ENCODE measurements at places on chromosomes 11 and 22.

DNA sequence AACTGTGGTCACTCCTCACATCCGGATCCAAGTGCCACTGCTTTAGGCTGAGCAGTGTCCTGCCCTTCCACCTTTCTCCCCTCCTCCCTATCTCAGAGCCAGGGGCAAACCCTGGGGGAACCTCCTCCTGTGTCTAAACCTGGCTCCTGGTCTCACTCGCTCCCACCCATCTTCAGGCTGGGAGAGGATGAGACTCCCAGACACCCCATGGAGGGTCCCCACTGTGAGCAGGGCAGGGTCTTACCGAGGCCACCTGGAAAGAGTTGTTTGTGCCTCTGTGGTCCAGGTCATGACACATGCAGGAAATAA, 93.6 kb downstream of the PDE2A start:
- peaks cover 26% of the 10 kb centered on the region for H3K4me1 ChIP-seq
- no peak for DNase-seq
- no peaks in the 10 kb centered on the region for H3K27me3 ChIP-seq
- no peaks in the 10 kb centered on the region for H3K36me3 ChIP-seq
- H3K4me3 ChIP-seq, result no peak overlapping the region
- no peak overlapping the region for H3K27ac ChIP-seq

- H3K4me1 ChIP-seq, result peaks cover 47% of the 10 kb centered on the region
- DNase-seq, result peak; percentile 66
- no peaks in the 10 kb centered on the region for H3K27me3 ChIP-seq
- peak overlapping the region; percentile 90 for H3K27ac ChIP-seq
- H3K36me3 ChIP-seq, result peaks cover 29% of the 10 kb centered on the region
- peak overlapping the region; percentile 94 for H3K4me3 ChIP-seq
Measured at GRCh38 chr11:43681401-43681942, 934 bp downstream of the HSD17B12 start.

GRCh38 chr11:113394919-113395318, 7.3 kb downstream of the ANKK1 start:
- no peaks in the 10 kb centered on the region for H3K36me3 ChIP-seq
- no peaks in the 10 kb centered on the region for H3K4me1 ChIP-seq
- H3K4me3 ChIP-seq, result no peak overlapping the region
- DNase-seq, result no peak
- H3K27me3 ChIP-seq, result no peaks in the 10 kb centered on the region

DNA sequence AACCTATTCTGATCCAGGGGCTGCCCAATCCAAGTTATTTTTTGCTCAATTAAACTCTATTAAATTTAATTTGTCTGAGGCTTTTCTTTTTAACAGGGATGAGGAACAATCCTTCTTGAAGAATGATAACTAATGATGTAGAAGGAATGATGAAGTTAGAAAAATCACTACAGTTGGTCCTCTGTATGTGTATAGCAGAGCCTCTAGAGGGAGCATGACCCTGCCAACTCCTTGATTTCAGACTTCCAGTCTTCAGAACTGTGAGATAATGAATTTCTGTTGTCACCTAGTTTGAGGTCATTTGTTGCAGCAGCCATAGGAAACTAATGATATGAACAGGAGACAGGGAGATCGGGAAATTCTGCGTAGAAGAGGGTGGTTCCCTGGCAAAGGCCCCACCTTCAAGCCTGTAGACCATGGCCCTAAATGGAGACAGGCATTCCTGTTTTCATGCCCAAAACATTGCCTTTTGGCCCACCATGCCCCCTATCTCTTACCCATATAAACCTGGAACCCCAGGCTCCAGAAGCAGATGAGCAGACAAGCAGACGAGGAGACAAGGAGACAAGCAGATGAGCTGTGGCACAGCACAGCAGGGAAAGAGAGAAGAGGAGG, 7.7 kb upstream of the QSER1 start:
- peak; percentile 68 for DNase-seq
- no peaks in the 10 kb centered on the region for H3K4me1 ChIP-seq
- H3K27me3 ChIP-seq, result no peaks in the 10 kb centered on the region
- H3K36me3 ChIP-seq, result no peaks in the 10 kb centered on the region

DNA sequence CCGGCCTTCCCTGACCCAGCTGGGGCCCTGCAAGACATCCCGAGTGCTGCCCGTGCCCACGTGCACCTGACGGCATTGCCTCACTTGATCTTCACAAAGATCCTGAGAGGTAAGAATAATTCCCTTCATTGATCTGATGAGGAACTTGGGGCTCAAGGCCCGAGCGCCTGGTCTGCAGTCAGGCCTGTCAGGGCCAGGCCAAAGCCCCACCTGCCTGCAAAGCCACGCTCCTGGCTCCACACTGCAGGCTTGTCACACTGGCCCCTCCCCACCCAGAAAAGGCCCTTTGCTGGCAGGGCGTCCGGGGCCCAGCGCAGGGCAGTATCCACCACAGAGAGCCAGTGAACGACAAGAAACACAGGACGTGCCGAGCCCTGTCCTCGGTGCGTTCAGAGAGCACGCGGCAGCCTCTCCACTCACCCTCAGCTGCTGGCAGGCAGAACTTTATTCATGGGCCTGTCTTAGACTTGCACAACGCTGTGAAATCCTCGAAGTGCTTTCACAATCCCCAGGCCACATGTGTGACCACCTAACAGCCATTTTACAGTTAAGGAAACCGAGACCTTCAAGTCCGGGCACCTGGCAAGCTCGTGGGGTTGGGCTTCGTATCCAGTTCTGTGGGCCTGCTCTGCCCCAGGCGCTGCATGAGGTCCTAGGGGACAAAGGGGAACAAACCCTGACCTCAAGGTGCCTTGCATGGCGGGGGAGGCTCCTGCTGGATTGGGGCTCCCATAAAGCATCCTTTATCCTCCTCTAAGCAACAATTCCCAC, 14.8 kb downstream of the KIAA0930 start:
- no peaks in the 10 kb centered on the region for H3K36me3 ChIP-seq
- DNase-seq, result no peak
- no peak overlapping the region for H3K4me3 ChIP-seq
- H3K4me1 ChIP-seq, result no peaks in the 10 kb centered on the region
- no peak overlapping the region for H3K27ac ChIP-seq

GRCh38 chr22:50204571-50204970, 3.8 kb downstream of the SELENOO start:
- peak overlapping the region; percentile 42 for H3K27ac ChIP-seq
- no peaks in the 10 kb centered on the region for H3K27me3 ChIP-seq
- H3K36me3 ChIP-seq, result peaks cover 6% of the 10 kb centered on the region

DNA sequence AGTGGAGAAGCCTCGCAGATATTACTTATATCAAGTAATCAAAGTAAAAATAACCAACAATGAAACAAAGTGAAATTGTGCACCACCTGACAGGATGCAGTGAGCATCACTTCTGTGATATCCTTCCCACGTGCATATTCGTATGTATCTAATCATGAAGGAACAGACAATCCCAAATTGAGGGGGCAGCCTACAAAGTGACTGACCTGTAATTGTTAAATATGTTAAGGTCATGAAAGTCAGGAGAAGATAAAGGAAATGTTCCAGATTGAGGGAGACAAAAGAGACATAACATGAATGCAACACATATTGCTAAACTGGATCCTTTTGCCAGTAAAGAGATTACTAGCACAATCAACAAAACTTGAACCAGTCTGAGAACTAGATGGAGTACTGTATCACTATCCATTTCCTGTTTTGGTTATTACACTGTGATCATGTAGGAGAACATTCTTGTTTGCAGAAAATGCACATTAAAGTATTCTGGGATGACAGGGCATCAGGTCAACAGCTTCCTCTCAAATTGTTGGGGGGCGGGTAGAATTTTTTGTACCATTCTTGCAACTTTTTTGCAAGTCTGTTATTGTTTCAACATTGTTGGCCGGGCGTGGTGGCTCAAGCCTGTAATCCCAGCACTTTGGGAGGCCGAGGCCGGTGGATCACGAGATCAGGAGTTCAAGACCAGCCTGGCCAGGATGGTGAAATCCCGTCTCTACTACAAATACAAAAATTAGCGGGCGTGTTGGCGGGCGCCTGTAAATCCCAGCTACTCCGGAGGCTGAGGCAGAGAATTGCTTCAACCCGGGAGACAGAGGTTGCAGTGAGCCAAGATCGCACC, 2.0 kb downstream of the SBF2 start:
- H3K27ac ChIP-seq, result no peak overlapping the region
- no peak for DNase-seq
- H3K4me3 ChIP-seq, result no peak overlapping the region
- no peaks in the 10 kb centered on the region for H3K27me3 ChIP-seq

GRCh38 chr11:18849406-18849805, 57.8 kb upstream of the PTPN5 start:
- no peaks in the 10 kb centered on the region for H3K4me1 ChIP-seq
- H3K27me3 ChIP-seq, result no peaks in the 10 kb centered on the region
- no peak overlapping the region for H3K27ac ChIP-seq
- no peaks in the 10 kb centered on the region for H3K36me3 ChIP-seq

DNA sequence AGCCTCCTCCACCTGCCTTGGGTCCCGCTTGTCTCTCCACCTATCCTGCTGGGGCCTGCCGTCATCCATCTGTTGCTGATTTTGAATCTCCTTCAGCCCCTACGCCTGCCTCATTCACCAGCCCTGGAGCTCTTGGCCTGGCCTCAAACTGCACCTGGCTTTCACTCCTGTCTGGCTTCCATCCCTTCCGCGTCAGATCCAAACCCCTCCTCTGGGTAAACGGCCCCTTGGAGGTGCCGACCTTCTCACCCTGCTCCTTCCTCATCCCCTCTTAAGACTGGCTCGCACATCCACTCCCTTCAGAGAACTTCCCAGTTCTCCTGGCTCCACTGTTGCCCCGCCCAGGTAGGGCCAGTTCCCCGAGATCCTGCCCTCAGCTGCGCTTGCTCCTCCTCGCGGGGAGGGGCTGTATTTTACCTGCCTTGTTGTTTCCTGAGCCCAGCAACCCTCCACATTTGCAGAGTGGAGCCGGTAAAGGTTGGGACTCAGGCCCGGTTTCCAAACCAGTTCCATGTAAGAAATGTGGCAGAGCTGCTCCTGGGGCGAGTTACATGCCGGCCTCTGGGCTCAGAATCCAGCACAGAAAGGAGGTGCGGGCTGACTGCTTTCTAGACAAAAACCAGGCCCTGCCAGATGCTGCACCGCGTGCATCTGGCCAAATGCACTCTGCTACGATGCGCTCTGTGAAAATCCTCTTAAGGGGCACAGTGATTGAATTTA, 13.9 kb upstream of the SHANK2 start:
- H3K36me3 ChIP-seq, result no peaks in the 10 kb centered on the region
- H3K27ac ChIP-seq, result no peak overlapping the region
- H3K4me3 ChIP-seq, result no peak overlapping the region

DNA sequence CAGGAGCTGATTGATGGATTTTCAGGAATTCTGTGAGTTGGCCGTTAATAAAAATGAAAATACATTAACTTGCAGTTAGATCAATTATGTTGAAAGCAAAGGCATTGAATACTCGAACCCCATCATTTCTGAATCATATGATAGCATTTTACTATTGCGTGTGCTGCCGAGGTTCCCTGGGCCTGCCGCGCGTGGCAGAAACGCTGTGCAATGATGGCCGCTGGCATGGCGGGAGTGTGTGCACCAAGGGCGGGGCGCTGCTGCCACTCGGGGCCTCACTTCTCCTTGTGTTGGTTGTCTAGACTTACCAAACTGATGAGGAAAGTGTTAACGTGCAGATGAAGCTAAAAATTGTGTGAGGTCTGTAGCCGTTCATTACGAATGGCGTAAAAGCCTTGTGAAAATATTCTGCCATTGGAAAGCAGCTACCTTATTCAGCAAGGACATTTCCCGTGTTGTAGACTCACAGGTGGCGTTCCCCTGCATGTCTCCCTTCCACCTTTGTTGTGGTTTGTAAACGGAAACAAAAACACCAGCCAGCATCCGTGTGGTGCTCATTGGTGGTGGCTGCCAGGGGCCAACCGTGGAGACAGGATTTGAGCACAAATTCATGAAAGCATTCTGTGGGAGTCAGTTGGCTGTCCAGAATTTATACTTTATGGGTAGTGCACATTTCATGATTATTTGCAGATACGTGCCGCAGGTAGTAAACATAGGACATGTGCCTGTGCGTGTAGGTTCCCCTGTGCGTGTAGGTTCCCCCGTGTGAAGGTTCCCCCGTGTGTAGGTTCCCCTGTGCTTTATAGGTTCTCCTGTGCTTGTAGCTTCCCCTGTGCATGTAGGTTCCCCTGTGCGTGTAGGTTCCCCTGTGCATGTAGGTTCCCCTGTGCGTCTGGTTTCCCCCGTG, 5.9 kb upstream of the GRAMD4 start:
- H3K27ac ChIP-seq, result peak overlapping the region; percentile 90
- peak; percentile 84 for DNase-seq
- H3K4me3 ChIP-seq, result peak overlapping the region; percentile 75
- no peaks in the 10 kb centered on the region for H3K27me3 ChIP-seq
- no peaks in the 10 kb centered on the region for H3K36me3 ChIP-seq
- peaks cover 41% of the 10 kb centered on the region for H3K4me1 ChIP-seq

- no peak overlapping the region for H3K27ac ChIP-seq
- no peaks in the 10 kb centered on the region for H3K36me3 ChIP-seq
- no peak overlapping the region for H3K4me3 ChIP-seq
- no peaks in the 10 kb centered on the region for H3K4me1 ChIP-seq
Measured at GRCh38 chr22:46386312-46386711, 50.8 kb downstream of the TRMU start.

- DNase-seq, result no peak
- no peak overlapping the region for H3K27ac ChIP-seq
- peaks cover 9% of the 10 kb centered on the region for H3K4me1 ChIP-seq
- H3K36me3 ChIP-seq, result no peaks in the 10 kb centered on the region
- H3K4me3 ChIP-seq, result no peak overlapping the region
Measured at GRCh38 chr11:117428186-117428855, 100.7 kb downstream of the CEP164 start.

DNA sequence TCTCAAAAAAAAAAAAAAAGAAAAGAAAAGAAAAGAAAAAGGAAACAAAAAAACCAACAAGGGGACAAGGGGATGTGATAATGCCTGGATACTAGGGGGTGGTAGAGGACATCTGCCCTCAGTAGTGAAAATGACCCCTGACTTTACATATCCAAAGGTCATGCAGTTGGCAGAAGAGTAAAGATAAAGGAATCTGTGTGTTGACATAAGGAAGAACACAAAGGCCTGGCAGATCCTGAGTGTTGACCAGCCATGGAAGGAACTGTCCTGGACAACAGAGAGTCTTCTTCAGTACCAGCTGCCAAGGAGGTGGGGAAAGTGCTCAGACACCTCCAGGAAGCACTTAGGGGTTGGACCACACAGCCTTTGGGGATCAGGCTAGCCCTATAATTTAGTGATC, 12.6 kb downstream of the SLC43A1 start:
- DNase-seq, result no peak
- no peak overlapping the region for H3K4me3 ChIP-seq
- no peak overlapping the region for H3K27ac ChIP-seq
- peaks cover 34% of the 10 kb centered on the region for H3K36me3 ChIP-seq
- H3K27me3 ChIP-seq, result no peaks in the 10 kb centered on the region
- no peaks in the 10 kb centered on the region for H3K4me1 ChIP-seq

GRCh38 chr11:37571246-37571645, 973.2 kb upstream of the RAG2 start:
- no peaks in the 10 kb centered on the region for H3K27me3 ChIP-seq
- no peak overlapping the region for H3K4me3 ChIP-seq
- no peaks in the 10 kb centered on the region for H3K36me3 ChIP-seq
- no peak for DNase-seq
- no peak overlapping the region for H3K27ac ChIP-seq
- H3K4me1 ChIP-seq, result no peaks in the 10 kb centered on the region

- DNase-seq, result peak; percentile 90
- no peaks in the 10 kb centered on the region for H3K27me3 ChIP-seq
- no peaks in the 10 kb centered on the region for H3K36me3 ChIP-seq
- peaks cover 22% of the 10 kb centered on the region for H3K4me1 ChIP-seq
Measured at GRCh38 chr11:65539744-65540289, 14.9 kb downstream of the SCYL1 start.
